ENCODE measurements at places on chromosomes 4 and X. TPM values are rescaled to one million over a fixed set of nuclear protein-coding genes. Genes with fewer than 3 reads are reported as not detected.

DNA sequence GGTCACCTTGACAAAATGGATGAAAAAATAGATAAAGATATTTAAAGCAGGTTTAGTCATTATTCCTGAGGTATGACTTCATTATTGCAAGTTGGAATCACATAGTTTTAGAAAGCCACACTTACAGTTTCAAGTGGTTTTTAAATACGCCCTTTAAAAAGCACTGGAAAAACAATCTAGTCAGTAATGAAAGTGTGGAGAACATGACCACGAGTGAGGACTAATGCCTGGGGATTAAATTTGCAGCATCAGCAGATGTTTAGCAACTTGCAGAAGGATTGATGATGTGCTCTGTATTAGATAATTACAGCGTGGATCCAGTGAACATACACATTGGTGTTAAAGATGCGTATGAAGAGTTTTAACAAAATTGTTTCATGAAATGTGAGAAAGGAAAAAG is 5.9 kb downstream of the SPARCL1 start:
- no peak for DNase-seq

Gene SSX1
- not detected for total RNA-seq

DNA sequence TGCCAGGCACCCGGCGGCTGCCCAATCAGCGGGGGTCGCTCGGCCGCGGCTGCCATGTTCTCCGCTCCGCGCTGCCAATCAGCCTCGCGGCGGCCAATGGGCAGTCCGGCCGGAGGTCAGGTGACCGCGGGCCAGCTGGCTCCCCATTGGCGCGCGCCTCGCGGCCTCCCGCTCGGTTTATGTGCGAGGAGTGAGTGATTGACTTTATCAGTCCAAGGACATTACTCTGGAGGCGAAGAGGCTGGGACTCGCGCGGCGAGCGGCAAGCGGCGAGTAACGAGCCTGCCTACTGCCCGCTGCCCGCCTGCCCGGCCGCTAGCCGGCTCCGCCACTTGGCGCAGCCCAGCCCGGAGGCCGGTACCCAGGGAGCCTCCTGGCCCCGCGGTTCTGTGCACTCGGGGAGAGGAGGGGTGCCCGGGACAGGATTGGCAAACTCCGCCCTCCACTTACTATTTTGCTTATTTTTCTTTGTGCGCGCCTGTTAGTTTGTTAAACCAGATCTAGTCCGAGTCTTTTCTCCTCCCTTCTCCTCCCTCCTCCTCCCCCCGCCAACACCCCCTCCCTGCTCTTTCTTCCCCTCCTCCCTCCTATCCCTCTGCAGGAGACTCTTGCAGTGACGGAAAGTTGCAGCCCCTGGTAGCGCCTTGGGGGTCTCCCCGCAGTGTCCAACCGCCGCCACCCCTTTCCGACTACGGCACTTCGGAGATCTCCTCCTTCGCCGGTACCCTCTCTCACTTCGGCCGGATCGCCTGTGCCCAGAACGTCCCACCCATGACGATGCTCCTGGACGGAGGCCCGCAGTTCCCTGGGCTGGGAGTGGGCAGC is at the start of gene ZIC3:
TSS of gene ZIC3 (plus strand) at position 207 of the 825 bp plus-strand sequence. CDS start at position 772, 565 bp downstream.
- DNase-seq, result no peak

GRCh38 chr4:185472103-185472542 is 590 bp upstream of the CCDC110 start:
- DNase-seq, result no peak

Gene WNK3
- total RNA-seq, result 0.64 TPM

- no peak for DNase-seq
These were observed 839 bp downstream of the STK26 start for GRCh38 chrX:132023896-132024386.

Gene DGAT2L6
- total RNA-seq, result not detected

- no peak for DNase-seq
These were observed 26.7 kb upstream of the GPRIN3 start for GRCh38 chr4:89334311-89334710.

Gene CEP44
- total RNA-seq, result 16.0 TPM

Gene SPATA4
- 0.97 TPM for total RNA-seq

- DNase-seq, result no peak
These were observed 74.7 kb downstream of the REPS2 start for GRCh38 chrX:17020851-17021821.

DNA sequence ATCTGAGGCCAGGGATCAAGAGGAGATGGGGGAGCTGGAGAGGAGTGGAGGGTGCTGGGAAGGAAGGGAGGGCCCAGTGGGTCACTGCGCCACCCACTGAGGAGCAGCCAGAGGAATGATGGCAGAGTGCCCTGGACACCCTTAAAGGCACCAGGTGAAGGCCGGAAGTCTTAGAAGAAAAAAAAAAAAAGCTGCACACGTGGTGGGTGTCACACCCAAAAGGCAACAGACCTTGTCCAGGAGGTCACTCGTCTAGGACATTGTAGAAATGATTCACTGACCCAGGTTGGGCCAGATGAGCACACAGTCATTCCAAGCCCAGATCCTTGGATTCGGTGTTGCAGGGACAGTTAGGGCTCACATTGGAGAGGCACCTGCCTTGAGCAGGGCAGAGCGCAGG is 93.5 kb upstream of the TRIM2 start:
- DNase-seq, result no peak

Gene SPINK2
- not detected for total RNA-seq

GRCh38 chrX:31265383-31265782 is 193.5 kb upstream of the FTHL17 start:
- no peak for DNase-seq

- DNase-seq, result peak; percentile 53
These were observed at the start of gene PLP2 for GRCh38 chrX:49171752-49172279. Gene PLP2 (plus strand): TSS chrX:49171898. CDS start chrX:49172001, 103 bp downstream.

DNA sequence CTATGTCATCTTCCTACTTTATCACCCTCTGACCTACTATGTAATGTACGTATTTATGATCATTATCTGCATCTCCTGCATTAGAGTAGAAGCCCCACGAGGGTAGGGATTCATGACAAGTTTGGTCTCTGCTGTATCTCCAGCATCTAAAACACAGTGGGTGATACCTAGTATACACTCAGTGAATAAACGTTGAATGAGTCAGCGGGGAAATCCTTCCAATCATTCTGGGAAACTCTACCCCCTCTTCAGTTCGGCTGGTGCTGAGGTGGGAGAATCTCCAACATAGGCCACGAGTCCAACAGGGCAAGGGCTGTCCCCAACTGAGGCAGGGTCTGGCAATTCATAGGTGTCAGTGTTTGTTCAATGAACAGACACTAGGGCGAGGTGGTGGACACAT is 74.4 kb upstream of the EFNB1 start:
- no peak for DNase-seq

Gene DUX4
- total RNA-seq, result not detected

GRCh38 chr4:37666625-37667071 is 19.5 kb downstream of the RELL1 start:
- peak; percentile 90 for DNase-seq

Gene BMP15
- not detected for total RNA-seq

GRCh38 chr4:153114771-153115321 is 89.4 kb upstream of the TRIM2 start:
- DNase-seq, result peak; percentile 43

Gene GCNA
- 2.6 TPM for total RNA-seq

DNA sequence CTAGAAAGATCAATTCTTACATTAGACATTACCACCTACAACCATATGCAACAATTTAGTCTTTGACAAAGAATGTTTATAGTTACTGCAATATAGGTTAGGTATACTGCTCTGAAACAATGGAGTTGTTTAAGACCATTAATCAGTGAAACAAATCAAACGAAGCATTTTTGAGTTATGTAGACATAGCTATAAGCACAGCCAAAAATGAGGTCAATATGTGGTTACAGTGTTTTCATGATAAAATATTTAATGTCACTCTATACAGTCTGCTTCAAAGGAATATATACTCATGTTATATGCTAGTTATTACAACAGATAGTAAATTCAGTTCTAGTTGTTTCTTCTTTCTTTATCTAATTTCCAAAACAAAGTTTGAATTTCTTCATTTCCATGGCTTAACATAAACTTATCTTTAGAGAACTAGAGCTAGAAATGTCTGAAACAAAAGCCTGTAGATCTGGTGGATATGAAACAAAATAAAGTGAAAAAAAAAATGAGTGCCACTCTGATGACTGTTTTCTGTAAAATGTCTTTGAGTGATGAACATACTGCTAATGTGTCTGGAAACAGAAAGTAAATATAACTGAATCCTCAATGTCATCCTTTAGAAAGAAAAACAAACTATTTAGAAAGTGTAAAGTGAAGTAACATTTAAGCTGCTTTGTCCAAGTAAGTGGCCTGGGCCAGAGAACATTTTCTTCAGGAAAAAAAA is 809.0 kb downstream of the FAT4 start:
- peak; percentile 9 for DNase-seq

DNA sequence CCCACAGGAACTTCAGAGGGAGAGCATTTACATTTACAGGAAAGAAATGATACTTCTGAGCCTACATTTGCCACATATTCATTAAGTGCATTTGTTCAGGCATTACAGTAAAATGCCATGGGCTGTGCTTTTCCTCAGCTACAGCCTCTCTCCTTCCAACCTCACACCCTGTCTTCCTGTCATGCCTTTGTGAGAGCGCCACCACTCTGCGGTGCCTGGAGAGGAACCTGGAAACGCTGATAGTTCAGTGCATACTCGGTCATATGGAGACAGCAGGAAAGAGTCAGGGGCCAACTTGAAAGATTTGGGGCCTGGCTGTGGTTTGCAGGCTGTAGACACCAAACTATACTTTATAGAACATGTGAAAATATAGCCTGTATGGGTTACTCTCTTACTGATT is 40.5 kb downstream of the NFKB1 start:
- DNase-seq, result no peak

GRCh38 chrX:7603387-7603786 is 239.6 kb upstream of the VCX start:
- DNase-seq, result no peak

- DNase-seq, result no peak
These were observed 104.5 kb downstream of the APOOL start for GRCh38 chrX:85108165-85108564.

GRCh38 chr4:26069218-26069617 is 155.2 kb downstream of the SMIM20 start:
- peak; percentile 52 for DNase-seq

Gene LNX1
- total RNA-seq, result 0.43 TPM

DNA sequence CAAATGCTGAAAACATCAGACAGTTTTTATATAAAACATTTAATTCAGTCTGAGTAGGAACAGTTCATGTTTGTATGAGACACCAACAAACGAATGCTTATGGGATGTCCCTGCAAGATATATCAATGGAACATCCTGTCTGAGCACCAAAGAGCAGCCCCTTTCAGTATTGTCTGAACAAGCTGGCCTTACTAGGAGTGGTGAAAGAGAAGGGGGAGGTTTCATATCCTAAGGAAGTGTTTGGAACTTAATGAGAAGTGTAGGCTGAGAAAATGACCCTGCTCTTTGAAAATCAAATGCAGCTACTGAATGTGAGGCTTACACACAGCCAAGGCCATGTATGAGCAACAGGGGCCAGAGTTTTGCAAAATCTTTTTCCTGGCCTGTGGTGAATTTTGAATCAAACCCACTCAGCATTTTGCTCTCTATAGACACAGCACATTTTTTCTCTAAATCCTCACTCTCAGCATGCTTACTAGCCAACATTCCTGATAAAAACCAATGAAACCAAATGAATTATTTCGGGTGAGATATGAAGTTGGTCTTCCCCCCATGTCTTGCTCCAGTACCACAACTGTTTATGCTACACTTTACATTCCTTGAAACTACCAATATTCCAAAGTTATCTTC is 119.4 kb downstream of the LUZP4 start:
- DNase-seq, result peak; percentile 43

- DNase-seq, result no peak
These were observed 86.2 kb downstream of the FHDC1 start for GRCh38 chr4:153022241-153022715.

GRCh38 chrX:78944351-78944750 is 840 bp upstream of the P2RY10 start:
- no peak for DNase-seq

Gene CDX4
- not detected for total RNA-seq

Gene NIPAL1
- total RNA-seq, result 1.6 TPM

Measured in fibroblast of villous mesenchyme (primary cell).